ENCODE measurements at places on chromosomes 12 and 14.

- DNase-seq, result no peak
Measured at GRCh38 chr12:1380171-1380851, 214.1 kb downstream of the FBXL14 start.

DNA sequence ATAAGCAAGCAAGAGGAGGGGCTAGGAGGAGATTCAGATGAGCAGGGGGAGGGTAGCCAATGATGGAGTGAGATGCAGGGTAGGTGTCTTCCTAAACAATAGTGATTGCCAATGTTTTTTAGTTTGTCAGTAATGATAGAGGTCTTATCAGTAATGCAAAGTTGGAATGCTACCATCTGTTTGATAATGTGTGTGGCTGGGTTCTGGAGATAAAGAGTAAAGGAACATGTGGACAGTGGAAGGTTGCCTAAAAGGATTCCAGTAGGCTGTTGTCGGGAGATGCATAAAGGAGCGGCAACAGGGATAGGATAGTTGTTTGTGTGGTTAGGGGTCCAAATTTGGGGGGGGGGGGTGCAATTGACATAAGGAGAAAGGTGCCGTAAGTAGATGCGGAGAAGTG, 52.5 kb downstream of the TESPA1 start:
- no peak for DNase-seq

DNA sequence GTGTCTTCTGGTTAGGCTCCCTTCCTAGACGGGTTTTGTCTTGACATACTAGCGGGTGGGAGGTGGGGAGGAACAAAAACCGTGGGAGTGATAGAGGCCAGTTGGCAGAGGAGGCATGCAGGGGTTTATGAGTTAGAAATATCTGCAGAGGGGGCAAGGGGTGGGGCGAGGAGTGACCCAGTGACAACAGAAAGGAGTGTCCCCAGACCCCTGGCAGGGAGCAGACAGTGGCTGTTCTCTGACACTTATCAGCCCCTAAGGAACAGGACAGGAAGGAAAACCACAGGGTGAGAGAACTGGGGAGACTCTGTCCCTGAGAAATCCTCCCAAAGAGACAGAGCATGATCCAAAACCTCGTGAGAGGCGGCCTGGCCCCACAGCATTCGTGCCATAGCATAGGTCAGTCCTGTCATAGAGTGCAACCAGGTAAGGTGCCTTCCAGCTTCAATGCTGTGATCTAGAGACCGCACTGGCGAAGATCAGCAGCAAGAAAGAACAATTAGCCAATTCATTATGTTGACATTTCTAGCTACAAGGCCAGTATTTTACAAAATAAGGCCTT, 141.4 kb downstream of the CRADD start:
- no peak for DNase-seq

- DNase-seq, result no peak
Measured at GRCh38 chr12:116385486-116386217, 108.2 kb upstream of the MED13L start.

DNA sequence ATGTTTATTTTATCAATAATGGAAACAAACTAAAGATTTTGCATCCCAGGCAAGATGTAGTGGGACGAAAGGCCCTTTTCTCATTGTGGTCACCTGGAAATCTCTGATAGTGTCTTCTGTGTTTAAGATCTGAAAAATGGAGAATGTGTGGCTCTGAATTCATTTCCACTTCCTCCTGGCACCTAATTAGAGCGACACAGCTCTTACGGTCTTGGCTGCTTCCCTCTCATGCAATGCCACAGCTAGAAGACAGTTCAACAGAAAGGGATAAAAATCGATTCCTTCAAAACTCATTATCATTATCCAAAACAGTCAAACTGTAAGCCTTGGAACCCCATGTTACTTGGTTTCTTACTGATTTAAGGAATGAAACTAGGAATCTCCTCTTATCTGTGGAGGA, 9.3 kb downstream of the ST8SIA1 start:
- DNase-seq, result no peak

- peak; percentile 23 for DNase-seq
Measured at GRCh38 chr12:122227341-122227740, 1.5 kb upstream of the DIABLO start.

DNA sequence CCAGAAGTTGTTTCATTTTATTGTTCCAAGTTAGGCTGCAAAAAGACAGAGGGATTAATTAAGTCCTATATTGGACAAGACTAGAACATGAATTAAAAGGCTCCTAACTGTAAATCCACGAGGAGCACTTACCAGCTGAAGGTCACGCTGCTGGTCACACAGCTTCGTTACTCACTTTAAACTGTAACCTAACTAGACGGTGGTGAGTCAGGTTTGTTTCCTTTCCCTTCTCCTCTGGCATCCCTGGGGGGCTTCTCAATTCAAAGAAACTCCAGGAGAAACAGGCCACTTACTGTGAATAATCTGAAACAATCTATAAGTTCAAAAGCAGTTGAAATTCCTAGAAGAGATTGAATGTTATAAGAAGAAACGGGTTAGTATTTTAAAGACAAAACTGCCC, 331.4 kb downstream of the BCAT1 start:
- no peak for DNase-seq

GRCh38 chr12:66258011-66258410, 44.3 kb upstream of the HELB start:
- DNase-seq, result no peak

DNA sequence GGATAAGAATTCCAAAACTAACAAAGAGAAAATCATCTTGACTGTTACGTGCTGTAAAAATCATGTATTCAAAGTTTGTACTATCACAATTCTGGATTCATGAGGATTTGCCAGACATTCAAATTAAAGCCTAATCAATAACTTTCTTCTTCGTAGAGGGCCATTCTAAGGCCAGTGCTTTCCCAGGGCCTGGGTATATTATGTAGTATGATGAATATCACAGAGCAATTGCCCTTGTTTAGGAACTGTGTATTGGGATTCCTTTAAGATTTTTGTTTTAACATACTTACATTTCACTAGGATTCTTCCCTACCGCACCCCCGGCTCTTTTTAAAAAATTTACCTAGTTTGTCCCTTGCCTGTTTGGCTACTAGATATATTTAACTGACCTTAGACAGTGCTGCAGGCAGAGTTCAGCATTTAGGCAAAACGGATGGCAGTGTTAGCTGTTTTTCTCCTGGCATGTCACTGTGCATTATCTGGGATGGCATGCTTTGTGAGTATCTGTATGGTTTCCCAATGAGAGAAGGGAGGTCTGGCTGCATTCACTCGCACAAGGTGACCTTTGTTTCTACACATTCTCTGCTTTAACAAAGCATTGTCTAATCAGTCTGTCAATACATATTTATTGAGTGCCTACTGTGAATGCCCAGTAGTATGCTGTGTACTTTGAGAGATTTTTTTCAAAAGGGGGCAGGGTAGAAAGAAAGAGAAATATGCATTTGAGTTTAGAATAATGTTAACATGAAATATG, 63.3 kb downstream of the ERC1 start:
- DNase-seq, result no peak

DNA sequence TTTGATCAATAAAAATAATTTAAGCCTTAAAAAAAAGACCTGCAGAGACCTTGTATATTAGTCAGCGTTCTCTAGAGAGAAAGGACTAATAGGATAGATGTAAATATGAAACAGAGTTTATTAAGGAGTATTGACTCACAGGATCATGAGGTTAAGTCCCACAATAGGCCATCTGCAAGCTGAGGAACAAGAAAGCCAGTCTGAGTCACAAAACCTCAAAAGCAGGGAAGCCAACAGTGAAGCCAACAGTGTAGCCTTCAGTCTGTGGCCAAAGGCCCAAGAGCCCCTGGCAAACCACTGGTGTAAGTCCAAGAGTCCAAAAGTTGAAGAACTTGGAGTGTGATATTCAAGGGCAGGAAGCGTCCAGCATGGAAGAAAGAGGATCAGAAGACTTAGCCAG, 66.3 kb downstream of the TBX5 start:
- no peak for DNase-seq

- DNase-seq, result no peak
Measured at GRCh38 chr14:89241257-89241656, 175.8 kb downstream of the FOXN3 start.

- DNase-seq, result no peak
Measured at GRCh38 chr14:52365071-52365470, 51.0 kb downstream of the PTGER2 start.

GRCh38 chr12:106085213-106085612, 53.5 kb downstream of the NUAK1 start:
- no peak for DNase-seq

DNA sequence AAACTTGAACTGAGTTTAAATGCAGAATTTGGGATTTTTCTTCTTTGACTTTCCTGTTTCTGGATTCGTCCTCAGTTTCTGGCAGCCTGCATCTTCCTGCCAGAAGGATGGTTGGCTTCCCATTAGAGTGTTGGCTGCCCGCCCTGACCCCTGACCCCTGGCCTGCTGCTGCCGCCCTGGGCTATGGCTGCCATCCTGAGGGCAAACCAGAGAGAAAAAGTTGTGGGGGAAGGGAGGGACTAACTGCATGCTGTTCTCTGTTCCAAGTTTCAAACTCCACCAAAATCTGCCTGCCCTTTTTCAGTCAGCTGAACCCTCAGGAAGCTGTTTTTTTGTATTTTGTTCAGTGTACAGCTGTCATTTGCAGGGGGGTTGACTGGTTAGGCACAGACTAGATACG, 48.4 kb downstream of the FNTB start:
- DNase-seq, result no peak

- no peak for DNase-seq
Measured at GRCh38 chr12:66058554-66058953, 72.0 kb downstream of the LLPH start.

GRCh38 chr12:39541471-39541870, 78.1 kb downstream of the ABCD2 start:
- DNase-seq, result no peak

DNA sequence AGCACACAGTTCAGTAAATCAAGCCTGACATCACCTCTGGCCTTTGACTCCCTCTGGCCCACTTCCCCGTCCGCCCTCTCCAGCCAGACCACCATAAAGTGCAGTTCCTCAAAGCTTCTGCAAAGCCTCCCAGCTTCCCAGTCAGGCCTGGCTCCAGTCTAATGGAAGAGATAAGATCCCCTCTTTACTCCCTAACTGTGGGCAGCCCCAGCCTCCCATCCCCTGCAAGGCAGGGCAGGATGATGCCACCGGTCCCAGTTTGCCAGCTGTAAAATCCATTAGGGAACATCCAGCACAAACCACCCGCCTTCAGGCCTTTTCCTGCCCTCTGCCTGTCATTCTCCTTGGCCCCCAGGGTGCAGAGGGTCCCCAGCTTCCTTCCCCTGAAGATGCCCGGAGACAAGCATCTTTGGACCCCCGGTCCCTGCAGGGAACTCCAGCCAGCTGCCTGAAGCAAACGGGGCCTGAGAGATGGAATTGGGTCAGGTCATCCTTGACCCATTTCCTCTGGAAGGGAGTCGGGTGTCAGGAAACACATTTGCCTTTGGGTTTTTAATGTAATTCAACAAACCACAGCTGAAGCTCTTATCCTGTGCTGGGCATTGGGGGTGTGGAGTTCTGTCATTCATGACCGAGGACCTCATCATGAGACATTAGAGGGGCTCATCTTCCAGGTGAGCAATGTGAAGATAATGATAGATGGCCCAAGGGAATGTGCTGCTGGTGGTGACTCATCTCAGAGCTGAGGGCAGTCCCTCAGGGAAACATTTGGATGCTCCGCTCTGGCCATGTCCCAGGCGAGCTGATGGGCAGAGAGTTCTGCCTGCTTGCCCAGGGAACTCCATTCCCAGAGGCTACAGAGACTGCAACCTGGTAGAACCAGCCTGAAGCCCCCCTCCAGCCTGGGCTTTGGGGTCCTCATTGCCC, 93.8 kb upstream of the CLMN start:
- DNase-seq, result no peak

DNA sequence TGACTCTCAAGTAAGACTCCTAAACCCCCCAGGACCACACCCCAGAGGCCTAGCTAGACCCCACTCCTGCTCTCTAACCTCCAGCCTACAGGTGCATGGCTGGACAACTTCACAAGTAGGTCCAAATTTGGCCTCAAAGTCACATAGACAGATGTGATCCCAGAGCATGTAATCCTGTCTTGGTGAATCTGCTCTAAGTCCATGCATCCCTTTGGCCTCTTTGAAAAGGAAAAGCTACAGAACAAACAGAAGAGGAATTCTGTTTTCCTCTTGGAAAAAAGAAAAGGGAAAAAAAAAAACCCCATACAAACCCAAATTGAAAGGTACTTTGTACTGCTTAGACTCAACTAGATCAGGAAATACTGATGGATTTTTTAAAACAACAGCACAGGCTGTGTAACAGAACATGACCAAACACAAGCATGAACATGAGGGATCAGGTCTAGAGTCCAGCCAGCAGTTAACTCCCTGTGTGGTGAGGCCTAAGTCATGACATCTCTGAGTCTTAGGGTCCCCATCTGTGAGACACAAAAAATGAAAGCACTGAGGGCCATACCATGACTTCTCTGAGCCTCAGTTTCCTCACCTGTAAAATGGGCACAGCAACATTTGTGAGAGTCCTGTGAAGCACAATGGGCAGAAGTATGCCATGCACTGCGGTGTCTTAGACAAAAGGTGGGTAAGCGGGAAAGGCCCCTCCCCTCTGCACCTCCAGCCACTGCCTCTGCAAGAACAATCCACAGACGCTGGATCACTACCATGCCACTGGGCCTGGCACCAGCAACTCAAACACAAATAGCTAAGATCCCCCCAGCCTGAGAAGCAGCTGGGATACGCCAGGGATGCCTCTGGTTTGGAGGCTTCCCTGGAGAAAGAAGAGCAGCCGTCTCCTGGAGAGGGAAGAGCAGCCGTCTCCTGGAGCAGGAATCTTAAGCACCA, 9.9 kb downstream of the PITPNM2 start:
- no peak for DNase-seq

- DNase-seq, result no peak
Measured at GRCh38 chr12:43381879-43382278, 170.1 kb downstream of the ADAMTS20 start.

DNA sequence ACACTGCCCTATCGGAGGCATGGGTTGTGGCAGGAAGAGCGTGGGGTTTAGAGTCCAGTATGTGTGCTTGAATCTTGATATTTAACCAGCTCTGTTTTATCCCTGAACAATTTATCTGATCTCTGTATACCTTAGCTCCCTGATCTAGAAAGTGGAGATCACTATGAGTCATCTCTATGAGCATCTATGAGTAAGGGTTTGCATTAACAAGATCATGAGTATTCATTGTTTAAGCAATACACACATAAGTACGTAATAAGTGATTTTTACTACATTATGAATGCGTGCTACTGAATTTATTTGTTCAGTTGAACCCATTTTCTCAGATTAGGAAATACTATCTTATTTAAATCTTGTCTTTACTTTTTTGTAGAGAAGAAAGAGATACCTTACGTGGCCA, 49.4 kb downstream of the GPATCH2L start:
- DNase-seq, result no peak

DNA sequence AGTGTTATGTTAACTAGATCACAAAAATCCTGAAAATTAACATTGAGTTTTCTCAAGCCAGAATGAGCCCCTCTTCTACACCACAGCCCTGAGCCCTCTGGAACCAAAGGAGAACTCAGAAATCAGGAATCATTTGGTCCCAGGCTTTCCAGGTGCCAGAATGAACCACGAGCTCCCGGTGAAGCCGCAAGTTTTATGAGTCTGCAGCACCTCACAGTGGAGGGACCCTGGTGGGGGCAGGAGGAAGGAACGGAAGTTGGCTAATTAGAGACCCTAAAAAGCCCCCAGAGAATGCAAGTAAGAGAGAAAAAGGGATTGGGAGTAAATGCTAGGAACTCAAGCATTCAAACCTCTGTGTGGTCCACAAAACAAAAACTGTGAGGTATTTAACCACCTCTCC, 52.9 kb upstream of the BCL2L14 start:
- DNase-seq, result no peak

- DNase-seq, result no peak
Measured at GRCh38 chr12:127362121-127362520, 904.8 kb upstream of the TMEM132C start.

Measured in stimulated activated CD4-positive, alpha-beta T cell treated with anti-CD3 and anti-CD28 coated beads, Interleukin-2, amount 100 ng/mL, for 24 hours (primary cell).